DMS79 treated with DMSO at 0.1 percent for 48 hours (cell line): ENCODE measurements at places on chromosomes 1 and 21.

DNA sequence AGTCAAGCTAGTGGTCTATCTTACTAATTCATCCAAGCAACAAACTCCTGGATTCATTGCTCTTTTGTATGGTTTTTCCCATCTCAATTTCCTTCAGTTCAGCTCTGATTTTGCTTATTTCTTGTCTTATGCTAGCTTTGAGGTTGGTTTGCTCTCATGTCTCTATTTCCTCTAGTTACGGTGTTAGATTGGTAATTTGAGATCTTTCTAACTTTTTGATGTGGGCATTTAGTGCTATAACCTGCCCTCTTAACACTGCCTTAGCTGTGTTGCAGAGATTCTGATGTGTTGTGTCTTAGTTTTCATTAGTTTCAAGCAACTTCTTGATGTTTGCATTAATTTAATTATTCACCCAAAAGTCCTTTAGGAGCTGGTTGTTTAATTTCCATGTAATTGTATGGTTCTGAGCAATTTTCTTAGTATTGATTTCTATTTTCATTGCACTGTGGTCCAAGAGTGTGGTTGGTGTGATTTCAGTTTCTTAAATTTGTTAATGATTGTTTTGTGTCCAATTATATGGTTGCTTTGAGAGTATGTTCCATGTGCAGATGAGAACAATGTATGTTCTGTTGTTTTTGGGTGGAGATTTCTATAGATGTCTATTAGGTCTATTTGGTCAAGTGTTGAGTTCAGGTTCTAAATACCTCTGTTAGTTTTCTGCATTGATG lies 154.6 kb downstream of the PLPPR5 start:
- DNase-seq = no peak

DNA sequence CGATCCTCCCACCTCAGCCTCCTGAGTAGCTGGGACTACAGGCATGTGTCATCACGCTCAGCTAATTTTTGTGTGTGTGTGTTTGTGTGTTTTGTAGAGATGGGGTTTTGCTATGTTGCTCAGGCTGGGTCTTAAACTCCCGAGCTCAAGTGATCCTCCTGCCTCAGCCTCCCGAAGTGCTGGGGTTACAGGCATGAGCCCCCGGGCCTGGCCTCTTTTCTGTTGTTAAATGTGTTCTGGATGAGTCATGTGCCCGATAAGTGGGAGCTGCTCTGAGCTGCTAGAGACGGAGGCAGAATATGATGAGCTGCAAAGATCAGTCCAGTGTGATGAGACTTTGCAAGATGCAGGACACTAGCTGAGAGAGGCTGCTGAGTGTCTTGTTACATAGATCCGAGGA lies 75.5 kb downstream of the VPS13D start:
- no peak for DNase-seq

DNA sequence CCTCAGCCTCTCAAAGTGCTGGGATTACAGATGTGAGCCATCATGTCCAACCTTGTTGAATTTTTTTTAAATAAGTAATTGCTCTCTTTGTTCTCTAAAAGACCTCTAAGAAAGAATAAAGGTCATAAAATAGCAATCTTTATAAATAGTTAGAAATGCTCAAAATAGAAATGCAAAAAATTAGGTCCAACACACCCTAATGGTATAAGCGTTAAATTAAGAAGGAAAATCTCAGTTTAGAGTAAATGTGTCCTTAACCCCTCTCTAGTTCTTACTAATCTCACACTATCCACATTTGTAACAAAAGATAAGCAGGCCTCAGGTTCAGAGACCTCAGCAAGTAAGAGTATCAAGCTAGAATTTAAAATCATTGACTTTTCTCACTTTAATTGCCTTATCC lies 38.3 kb upstream of the GLIS1 start:
- no peak for DNase-seq

GRCh38 chr1:61079296-61079897 lies 3.0 kb upstream of the NFIA start:
- DNase-seq = peak; percentile 81

- DNase-seq = no peak
These were observed 602.2 kb upstream of the ADAMTS5 start for GRCh38 chr21:27569091-27569490.

DNA sequence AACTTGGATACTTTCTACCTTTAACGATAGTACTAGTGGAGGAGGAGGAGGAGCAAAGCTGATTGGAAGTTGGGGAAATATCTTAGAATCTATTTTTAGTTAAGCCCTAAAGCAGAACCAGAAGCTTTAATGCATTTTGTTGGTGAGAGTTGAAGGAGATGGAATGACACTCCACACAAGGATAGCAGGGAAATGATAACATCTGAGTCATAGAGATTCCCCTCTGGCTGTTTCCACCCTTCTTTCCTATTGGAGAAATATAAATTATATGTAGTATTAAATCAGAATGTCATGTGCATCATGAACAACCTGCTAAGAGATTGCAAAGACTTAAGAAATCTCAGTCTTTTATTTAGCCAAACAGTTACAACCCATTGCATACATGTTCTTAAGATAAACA lies 1357.7 kb downstream of the NCAM2 start:
- no peak for DNase-seq

DNA sequence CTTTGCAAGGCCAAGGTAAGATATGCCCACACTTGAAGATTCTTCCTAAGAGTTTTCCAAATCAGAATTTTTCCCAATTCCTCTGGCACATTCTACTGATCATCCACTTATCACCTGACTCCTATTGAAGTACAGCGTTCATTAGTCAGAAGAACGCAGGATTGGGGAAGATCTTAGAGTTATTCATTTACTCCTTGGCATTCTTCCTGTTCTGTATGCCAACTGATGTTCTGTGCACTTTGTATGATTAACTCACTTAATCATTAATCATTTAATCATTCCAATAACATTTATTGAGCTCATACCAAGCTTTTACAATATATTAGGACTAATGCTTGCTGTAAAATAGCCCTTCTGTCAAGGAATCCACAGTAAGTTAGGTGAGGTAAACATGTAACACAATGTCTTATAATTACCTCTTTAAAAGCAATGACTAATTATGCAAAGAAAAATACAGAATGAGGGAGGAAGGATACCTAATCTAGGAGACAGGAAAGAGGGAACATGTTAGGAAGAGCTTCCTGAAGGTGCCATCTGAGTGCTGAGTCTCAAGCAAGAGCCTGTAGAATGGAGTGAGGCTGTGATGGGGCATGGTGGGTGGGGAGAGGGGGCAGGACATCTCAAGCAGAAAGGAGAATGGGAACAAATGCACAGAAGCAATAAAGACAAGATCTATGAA lies 71.1 kb upstream of the DPT start:
- no peak for DNase-seq

- DNase-seq = no peak
These were observed 4.1 kb downstream of the SH3BP5L start for GRCh38 chr1:248821641-248822040.

GRCh38 chr1:19877821-19878636 lies 4.2 kb upstream of the OTUD3 start:
- DNase-seq = no peak

DNA sequence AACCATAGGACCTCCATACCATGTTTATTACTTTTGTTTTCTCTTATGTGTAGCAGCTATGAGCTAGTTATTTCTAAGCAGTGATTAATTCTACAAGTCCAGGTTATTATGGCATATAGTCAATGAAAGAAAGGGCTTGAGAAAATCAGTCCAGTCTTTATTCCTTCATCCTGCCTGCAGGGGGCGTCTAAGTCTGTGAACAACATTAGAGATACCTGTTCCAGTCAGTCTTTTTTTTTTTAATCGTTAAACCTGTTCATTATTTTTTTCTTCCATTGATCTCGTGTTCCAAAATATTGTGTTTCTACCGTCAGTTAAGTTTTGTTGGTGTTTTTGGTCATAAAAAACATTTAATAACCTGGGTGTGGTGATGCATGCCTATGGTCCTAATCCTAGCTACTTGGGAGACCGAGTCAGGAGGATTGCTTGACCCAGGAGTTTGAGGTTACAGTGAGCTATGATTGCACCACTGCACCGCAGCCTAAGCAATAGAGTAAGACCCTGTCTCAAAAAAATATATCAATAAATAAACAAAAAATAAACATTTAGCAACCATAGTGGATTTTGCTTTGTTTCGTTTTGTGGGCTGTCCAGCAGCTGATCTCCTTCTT lies 29.4 kb upstream of the CD2 start:
- DNase-seq = peak; percentile 45

- DNase-seq = peak; percentile 51
These were observed 21.1 kb downstream of the MEGF6 start for GRCh38 chr1:3590139-3590763.

DNA sequence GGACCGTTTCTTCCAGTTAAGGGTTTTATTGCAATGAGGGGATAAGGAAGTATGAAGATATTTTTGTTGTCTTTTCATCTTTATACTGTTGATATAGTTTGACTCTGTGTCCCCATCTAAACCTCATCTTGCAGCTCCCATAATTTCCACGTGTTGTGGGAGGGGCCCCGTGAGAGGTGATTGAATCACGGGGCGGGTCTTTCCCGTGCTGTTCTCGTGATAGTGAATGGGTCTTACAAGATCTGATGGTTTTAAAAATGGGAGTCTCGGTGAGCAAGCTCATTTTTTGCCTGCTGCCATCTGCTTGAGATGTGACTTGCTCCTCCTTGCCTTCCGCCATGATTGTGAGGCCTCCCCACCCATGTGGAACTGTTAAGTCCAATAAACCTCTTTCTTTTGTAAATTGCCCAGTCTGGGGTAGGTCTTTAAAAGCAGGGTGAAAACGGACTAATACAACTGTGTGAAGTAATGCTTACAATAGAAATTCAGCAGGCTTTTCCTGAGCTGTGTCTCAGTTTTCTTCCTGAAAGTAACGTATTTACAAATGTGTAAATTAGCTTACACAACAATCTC lies 377.3 kb downstream of the SIPA1L2 start:
- no peak for DNase-seq

GRCh38 chr1:25657883-25658760 lies 41.5 kb downstream of the MAN1C1 start:
- no peak for DNase-seq

DNA sequence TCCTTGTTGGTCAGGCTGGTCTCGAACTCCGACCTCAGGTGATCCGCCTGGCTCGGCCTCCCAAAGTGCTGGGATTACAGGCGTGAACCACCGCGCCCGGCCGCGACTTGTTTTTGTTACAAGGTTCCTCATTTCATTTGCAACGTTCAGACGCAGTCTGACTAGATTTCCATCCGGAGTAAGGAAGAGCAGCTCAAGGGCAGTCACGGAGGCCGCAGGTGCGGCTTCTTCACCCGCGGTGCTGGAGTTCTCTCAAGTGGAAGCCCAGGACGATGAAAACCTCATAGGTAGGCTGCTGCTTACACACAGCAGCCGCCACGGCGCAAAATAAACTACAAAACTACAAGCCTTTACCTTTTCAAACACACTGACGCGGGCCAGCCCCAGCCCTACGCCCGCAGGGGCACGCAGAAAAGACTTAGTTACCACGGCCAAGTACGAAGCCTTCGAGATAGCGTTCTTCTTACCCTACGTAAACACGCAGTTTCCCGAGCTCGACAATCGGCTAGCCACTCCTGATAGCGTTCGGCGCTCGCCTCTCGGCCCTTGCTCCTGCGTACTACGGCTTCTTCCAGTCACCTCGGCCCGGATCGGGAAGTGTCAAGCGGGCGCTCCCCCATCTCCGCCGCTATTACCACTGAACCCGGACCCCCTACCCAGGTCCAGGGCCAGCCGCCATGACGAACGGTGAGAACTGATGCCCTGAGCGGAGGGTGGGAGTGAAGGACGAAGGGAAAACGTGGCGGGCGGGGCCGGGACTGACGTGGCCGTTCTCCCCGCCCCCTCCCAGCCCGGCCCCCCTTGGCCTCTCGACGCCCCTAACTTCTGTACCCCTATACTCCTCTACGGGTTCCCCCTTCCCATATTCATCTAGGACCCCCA lies at the start of gene TMEM167B:
Gene TMEM167B (plus strand): TSS at position 569 of the 882 bp plus-strand sequence. CDS start 109 bp downstream, at position 678.
- peak; percentile 89 for DNase-seq
